ENCODE measurements at places on chromosomes 16 and 17.

DNA sequence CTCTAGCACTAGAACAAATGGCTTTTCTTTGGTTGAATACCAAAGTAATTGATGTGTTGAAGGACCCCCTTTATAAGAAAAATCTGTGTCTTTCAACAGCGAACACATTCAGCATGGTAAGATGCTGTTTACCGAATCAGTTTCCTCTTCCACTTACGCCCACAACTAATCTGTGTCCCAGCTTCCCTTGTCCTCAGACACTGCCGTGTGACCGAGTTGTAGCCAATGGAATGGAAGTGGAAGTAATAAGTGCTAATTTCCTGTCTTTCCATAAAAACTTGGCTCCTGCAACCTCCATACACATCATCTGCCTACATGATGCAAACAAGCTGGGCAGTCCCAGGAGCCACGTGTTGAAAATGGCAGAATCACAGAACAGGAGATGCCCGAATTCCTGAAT, 10.4 kb downstream of the CDIPT start:
- no peak for DNase-seq

DNA sequence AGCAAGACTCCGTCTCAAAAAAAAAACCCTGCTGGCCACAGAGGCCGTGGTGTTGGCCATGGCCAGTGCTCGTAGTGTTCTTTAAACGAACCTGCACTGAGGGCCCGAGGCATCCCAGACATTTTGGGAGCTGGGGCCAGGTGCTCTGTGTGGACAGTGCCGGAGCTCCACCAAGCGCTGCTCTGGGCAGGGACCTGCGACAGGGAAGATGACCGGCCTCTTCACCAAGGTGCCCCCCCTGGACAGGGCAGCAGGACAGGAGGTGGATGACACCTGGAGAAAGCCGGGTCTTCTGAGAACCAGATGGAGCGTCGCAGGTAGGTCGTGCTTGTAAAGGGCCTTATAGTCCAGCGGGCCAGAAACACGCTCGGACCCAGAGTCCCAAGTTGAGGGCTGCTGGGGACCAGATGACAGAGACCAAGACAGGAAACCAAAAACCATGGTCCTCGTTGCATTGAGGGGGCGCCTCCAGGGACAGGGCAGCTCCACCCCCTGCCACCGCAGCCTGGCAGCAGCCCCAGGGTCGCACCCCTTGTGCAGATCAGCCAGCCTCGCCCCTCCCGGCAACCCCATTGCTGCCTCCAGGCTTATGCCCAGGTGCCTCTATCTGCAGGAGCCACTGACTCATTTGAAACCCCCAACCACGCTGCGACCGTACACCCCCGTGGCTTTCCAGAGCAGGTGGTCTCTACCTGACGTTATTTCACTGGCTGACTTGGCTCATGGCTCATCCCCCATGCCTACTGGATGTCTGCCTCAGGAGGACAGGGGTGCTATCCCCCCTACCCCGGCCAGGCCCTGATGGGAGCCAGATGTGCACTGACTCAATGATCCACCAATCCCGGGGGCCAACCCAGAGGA, 4.2 kb upstream of the NTN3 start:
- DNase-seq = no peak

GRCh38 chr17:47373002-47373401, 49.2 kb downstream of the EFCAB13 start:
- no peak for DNase-seq

- no peak for DNase-seq
Observed at GRCh38 chr17:82487910-82488309, 29.4 kb downstream of the NARF start.

- DNase-seq = no peak
Observed at GRCh38 chr16:53121043-53121620, 66.3 kb downstream of the CHD9 start.

- no peak for DNase-seq
Observed at GRCh38 chr16:80407265-80407987, 133.4 kb upstream of the DYNLRB2 start.

Measured in CD4-positive, alpha-beta T cell treated with Interleukin-10 for 1 hour (primary cell).